ENCODE measurements at places on chromosomes 16 and 17.

GRCh38 chr16:67750466-67750865 lies 31.4 kb upstream of the GFOD2 start:
- no peak for DNase-seq

GRCh38 chr17:8125947-8126490 lies 2.1 kb upstream of the HES7 start:
- no peak for DNase-seq

DNA sequence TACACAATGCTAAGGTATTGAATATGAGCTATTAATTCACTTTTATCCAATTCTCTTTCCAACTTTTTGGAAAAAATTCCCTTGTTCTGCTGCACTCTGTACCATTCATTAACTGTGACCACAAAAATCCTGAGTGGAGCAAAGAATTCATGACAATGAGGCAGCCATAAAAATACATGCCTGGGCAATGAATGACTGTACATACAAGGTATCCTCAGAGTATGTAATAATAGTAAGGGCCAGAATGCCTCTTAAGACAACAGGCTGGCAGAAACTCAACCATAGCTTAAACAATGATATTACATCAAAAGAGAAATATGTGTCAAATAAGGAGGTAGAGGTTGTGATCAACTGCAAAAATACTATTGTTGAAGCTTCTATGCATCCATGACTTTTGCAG lies 74.7 kb upstream of the CA10 start:
- DNase-seq = no peak

DNA sequence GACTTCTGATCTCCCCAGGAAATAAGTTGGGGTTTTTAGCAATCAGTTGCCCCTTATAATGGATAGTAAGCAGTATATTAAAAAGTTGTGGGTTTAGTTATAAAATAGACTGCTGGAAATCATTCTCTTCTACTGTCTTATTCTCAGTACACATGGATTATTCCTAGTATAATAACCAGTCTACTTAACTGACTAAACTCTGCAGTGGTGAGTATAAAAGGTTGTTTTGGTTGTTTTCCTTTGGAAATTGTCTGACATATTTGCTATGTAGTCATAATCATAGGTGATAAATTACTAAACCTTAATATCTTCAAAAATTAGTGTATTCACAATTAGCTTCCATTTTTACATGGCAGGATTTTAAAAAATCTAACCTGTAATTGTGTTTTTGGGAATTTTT lies 31.4 kb downstream of the CTCF start:
- no peak for DNase-seq

GRCh38 chr16:67202956-67203493 lies 4.1 kb downstream of the ELMO3 start:
- no peak for DNase-seq

- DNase-seq = no peak
These were observed 26.8 kb upstream of the SLC5A10 start for GRCh38 chr17:18925187-18925586.

DNA sequence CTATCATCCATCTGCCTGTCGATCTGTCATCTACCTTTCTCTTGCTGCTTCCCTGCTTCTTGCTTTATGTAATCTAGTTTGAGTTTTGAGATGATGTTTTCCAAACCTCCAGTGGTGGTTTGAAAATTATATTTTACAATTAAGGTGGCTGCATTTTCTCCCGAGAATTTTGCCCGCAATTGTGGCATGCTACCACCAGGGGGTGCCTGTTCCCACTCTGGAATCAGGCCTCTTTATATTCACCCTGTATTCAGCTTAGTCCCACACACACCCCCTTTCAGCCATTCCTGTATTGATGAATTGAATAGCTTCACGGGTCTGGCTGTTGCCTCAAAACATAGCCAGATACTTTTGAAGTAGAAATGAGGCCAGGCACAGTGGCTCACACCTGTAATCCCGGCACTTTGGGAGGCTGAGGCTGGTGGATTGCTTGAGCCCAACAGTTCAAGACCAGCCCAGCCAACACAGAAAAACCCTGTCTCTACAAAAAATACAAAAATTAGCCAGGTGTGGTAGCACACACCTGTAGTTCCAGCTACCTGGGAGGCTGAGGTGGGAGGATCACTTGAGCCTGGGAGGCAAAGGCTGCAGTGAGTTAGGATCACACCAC lies 3.2 kb downstream of the PRSS22 start:
- no peak for DNase-seq

DNA sequence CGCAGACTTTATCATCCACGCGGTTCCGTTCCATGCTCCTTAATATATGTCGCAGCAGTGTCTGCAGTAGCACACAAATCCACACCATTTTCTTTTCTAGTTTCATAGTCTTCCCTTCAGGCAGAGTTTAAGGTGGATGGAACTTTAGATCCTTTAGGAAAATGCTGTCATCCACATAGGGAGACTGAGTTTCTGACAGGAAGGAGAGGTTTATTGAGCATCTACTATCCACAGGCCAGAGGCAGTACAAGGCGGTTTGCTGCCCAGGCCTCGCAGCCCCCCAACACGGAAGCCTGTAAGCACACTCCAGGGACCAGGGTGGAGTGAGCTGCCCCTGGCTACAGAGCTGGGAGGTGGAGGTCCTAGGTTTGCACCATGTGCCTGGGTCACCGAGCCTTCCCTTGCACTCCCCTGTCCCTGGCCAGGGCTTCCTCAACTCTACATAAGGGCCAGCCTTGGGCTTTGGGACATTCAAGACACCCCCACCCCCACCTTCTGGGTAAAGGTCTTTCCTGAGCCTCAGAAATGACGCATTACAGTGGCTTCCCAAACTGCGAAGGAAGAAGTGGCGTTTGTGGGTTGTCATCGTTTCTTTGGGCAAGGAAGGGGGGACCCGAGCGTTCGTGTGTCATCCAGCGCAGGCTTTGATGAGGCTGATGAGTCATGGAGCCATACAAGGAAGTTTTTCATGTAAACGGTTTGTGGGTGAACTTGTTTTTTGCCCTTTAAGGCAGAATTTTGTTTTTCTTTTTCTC lies 146.5 kb upstream of the PLCG2 start:
- DNase-seq = peak; percentile 79

DNA sequence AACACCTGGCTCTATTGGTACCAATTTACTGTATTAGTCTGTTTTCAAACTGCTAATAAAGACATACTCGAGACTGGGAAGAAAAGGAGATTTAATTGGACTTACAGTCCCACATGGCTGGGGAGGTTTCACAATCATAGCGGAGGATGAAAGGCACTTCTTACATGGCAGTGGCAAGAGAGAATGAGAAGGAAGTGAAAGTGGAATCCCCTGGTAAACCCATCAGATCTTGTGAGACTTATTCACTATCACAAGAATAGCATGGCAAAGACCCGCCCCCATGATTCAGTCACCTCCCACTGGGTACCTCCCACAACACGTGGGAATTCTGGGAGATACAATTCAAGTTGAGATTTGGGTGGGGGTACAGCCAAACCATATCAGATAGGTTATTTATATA lies 22.6 kb upstream of the GOSR1 start:
- no peak for DNase-seq

- no peak for DNase-seq
These were observed 42.6 kb downstream of the TRARG1 start for GRCh38 chr17:1322014-1322428.

DNA sequence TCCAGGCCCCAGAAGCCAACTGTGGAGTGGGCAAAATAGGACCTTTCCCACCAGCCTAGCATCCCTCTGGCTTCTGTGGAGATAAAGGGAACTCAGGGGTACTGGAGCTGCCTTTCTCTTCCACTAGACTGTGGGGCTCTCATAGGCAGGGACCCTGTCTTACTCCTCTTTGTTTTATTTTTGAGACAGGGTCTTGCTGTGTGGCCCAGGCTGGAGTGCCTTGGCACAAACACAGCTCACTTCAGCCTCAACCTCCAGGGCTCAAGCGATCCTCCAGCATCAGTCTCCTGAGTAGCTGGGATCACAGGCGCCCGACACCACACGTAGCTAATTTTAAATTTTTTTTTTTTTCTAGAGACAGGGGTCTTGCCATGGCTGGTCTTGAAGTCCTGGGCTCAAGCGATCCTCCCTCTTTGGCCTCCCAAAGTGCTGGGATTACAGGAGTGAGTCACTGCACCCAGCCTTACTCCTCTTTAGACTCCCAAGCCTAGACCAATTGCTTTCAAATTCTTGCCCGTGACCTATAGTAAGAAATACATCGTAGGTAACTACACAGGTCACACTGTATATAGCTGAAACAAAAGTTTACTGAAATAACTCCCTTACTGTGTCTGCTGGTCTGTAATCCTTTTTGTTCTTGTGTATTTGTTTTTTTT lies 2.6 kb downstream of the RAI1 start:
- DNase-seq = peak; percentile 49

DNA sequence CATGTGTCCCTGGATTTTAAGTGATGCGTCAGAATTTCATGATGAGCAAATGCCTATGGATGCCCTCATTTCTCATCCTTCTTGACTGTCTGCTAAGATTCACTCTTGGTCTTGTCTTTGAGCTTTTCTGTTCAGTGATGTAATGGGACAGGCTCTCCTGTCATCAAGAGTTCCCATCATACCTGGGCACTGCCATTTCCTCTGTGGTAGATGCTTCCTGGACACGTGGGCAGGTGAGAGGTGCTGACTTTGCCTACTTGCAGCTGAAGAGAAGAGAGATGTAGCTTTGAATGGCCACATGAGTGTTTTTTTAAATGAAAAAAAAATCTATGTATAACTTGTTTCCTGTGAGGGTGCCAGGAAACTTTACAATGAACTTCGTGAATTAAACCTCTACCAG lies 557.7 kb downstream of the MAF start:
- DNase-seq = no peak

- no peak for DNase-seq
These were observed 1503.7 kb downstream of the CDH11 start for GRCh38 chr16:63617990-63618763.

- DNase-seq = no peak
These were observed 23.0 kb downstream of the TEKT5 start for GRCh38 chr16:10671729-10672128.

DNA sequence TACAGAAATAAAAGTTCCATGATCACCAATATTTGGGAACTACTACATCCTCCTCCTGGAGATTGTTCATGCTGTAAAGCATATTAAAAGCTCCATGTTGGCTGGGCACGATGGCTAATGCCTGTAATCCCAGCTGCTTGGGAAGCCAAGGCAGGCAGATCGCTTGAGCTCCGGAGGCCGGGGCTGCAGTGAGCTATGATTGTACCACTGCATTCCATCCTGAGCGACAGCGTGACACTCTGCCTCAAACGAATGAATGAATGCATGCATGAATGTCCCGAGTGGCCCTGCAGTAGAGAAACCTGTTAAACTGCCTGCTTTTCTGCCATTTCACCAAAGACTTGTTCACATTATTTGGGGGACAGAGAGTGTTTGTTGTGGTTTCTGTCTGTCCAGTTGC lies 15.0 kb downstream of the CNEP1R1 start:
- peak; percentile 41 for DNase-seq

DNA sequence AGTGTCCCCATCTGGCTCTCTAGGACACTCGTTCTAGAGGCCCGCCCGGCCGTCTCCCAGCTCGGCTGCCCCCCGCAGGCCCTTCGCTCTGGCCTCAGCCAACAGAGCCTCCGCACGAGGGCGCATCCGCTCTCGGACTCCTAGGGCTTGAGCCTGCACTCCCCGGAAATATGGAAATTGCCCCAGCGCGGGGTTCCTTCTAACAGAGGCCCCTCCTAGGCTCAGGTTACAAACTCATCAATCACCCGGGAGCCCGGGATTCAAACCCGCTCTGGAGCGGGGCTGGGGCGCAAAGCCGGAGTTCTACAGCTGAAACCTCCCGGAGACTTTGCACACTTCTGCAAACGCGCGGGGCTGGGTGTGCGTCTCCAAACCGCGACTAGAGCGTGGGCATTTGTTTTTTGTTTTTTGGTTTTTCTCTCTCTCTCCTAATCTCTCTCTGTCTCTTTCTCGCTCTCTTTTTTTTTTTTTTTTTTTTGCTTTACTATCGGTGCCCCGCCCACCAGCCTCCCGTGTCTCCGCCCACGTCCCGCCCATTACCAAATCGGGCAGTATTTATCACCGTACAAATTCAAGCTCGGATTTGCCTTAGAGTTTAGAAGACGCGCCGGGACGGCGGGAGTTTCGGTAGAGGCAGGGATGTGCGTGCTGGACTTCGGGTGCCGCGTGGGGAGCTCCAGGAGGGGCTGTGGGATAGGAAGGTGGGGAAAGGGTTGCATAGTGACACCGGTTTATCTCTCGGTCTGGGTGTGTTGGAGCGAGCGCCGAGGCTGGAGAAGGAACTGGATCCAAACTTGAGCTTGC lies 2.4 kb upstream of the FOXL1 start:
- no peak for DNase-seq

DNA sequence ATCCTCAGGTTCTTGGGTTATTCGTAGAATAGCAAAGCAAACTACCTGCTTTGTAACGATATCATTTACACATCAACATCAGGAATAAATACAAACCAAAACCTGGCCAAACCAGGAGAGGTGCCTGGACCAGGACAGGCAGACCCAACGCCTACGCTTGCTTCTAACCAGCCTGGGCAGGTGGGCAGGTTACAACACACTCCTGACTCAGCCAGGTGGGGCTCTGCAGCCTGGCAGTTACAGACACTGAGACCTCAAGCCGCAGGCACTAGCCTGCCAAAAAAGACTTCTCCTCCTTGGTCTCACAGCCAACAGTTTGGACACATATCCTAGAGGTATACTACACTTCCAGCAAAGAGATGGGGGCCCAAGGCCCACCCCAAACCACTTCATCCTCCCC lies 14.0 kb downstream of the ANKRD11 start:
- DNase-seq = peak; percentile 81

DNA sequence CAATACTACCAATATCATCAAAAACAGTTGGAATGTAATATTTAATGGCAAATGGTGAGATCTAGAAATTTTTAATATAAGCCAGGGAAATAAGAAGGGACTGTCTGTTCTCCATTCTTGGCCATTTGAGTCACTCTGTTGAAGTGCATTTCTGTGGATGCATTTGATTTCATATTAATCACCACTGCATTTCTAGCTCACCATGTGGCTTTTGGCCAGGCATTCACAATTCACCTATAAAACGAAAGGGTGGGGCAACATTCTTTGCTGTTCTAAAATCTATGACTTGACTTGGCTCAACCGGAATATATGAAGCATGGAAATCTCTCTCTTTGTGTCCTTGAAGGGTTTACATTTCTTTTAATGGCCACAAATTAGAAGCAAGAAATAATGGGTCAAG lies 483.0 kb downstream of the SLC39A11 start:
- peak; percentile 92 for DNase-seq

DNA sequence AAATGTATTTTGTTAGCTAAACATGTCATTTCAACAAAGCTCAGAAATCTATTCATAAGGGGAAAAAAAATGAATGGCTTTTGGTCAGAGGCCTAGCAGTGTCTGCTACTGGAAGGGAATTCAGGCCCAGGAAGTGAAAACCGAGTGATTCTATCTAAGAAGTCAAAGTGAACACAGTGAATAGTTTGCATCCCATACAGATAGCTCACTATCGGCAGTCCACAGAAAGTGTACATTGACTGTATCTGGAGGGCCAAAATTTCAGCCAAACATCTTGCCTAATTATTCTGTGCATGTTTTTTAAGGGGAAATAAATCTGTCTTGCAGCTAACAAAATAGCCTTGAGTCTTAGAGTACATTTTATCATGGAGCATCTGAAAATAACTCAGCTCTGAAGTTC lies 214.4 kb upstream of the CACNG5 start:
- no peak for DNase-seq

- no peak for DNase-seq
These were observed 40.3 kb downstream of the PKD1 start for GRCh38 chr16:2095315-2095853.

- DNase-seq = no peak
These were observed 30.7 kb downstream of the NPTX1 start for GRCh38 chr17:80445726-80446110.

All from PC-9 (cell line).